ENCODE measurements at places on chromosomes 1 and 21.

GRCh38 chr1:163673759-163674151, 352.0 kb downstream of the NUF2 start:
- DNase-seq = peak; percentile 91

- no peak for DNase-seq
Measured at GRCh38 chr1:15696956-15697521, 12.9 kb downstream of the PLEKHM2 start.

DNA sequence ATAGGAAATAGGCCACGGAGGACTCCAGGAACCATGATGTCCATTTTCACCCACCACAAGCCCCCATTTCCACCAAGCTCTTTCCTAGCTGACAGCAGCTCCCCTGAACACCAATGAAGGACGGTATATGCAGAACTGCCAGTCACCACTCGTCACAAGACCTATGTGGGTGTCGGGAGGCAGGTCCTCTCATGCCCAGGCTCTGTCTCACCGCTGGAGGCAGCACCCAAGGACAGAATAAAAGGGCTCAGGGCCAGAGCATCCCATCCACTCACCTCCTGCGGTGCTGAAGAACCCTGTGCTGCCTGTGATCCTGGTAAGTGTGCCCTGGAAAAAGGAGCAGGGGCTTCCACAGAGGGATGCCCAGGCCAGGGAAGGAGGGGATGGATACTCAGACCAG, at the start of gene LCE1F:
LCE1F (plus strand) TSS at position 266 of the 400 bp plus-strand sequence. CDS start 1,232 bp downstream, outside the sequence.
- no peak for DNase-seq

GRCh38 chr1:65310078-65310587, 790 bp downstream of the DNAJC6 start:
- DNase-seq = no peak

DNA sequence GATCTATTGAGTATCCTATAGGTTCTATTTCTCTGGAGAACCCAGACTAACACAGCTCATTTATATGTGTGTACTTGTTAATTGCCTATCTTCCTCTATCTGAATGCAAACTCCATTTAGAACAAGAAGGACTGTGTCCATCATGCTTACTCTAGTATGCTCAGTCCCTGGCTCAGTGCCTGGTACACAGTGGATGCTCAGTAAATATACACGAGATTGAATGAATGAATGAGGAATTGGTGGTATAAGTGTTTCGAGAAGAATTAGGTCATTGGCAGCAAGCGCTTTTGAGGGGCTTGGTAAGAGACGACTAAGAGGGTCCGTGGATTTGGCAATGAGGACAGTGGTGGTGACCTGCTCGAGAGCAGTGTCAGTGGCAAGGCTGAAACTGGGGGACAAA, 112.5 kb downstream of the CSMD2 start:
- no peak for DNase-seq

- no peak for DNase-seq
Measured at GRCh38 chr21:31157756-31158155, 119.5 kb upstream of the KRTAP19-8 start.

GRCh38 chr1:103056423-103056822, 51.9 kb downstream of the COL11A1 start:
- DNase-seq = no peak

DNA sequence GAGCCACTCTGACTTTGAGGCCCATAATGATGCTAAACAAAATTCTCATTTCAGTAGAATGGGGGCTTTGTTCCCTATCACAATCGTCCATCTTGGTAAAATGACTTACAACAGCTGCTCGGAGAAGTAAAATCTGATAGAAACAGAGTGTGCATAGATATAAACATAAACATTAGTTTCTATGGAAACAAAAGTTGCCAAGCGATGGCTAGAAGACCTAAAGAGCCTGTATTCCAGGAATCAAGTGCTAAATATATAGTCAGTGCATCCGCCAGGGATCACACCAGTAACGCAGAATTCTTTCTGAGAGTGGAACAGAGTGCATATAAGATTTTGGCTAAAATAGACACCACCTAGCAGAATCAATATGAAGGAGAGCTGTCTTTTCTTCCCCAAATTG, 91.2 kb upstream of the KAZN start:
- DNase-seq = peak; percentile 25

DNA sequence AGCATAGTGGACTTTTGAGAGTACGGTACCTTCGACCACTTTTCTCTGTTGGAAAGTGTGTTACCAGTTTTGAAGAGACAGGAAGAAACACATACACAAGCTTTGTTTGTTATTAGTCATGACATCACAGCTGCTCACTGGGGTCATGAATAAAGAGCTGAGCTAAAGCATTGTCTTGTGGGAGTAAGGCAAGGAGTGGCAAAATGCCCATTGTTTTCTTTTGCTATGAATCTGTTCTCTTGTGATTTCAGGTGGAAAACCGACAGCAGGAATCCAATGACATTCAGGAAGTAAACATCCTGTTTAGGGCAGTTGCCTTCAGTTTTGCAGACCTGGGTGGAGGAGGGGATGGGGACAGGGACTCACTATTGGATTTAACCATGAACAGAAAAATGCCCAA, 66.2 kb downstream of the RGL1 start:
- DNase-seq = no peak

GRCh38 chr1:66246351-66247269, 287.3 kb upstream of the SGIP1 start:
- peak; percentile 69 for DNase-seq

- DNase-seq = no peak
Measured at GRCh38 chr1:226599636-226600238, 51.2 kb downstream of the STUM start.

DNA sequence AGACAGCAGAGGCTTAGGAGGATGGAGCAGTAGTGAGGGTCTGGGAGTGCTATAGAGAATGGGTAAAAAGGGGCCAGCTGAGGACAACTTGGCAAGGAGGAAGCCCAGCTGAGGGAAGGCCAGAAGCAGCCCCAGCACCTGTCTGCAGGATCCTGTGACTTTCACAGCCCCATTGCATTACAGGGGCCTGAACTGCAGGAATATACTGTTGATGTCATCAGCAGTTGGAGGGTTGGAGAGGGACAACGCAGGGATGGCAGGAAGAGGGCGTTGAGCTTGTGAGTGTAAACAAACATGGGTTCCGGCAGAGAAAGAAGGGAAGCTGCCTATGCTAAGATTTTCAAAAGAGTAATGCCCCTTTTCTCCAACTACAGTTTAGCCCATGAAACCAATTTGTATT, 628.5 kb downstream of the SMYD3 start:
- DNase-seq = no peak

GRCh38 chr1:30768830-30769718, 11.5 kb upstream of the LAPTM5 start:
- DNase-seq = peak; percentile 81

- no peak for DNase-seq
Measured at GRCh38 chr1:62528015-62528414, 69.3 kb upstream of the ANGPTL3 start.

GRCh38 chr21:44510508-44511218, 29.3 kb downstream of the KRTAP10-1 start:
- peak; percentile 15 for DNase-seq

GRCh38 chr1:112114540-112114939, 125.1 kb upstream of the KCND3 start:
- no peak for DNase-seq

DNA sequence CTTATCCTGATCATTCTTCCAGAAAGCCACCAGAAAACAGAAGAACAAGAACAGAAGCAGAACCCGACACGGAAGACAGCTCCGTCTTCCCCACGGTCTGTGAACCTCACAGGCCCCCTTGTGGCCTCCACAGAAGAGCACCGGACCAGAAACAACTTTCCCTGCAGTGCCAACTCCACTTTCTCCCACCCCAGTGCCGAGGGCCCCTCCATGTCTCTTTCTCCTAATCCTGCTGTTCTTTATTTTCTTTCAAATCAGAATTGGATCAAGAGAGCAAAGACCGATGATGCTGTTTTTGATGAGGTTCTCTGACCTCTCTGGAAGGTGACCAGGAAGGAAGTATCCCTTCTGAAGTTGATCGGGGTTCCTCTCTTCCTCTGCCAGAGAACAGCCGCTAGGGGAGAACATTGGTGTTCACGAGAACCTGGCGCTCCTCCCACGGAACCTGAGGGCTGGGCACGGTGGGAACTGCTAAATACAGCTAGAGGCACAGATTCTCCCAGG, 58.9 kb upstream of the CTTNBP2NL start:
- DNase-seq = peak; percentile 43

DNA sequence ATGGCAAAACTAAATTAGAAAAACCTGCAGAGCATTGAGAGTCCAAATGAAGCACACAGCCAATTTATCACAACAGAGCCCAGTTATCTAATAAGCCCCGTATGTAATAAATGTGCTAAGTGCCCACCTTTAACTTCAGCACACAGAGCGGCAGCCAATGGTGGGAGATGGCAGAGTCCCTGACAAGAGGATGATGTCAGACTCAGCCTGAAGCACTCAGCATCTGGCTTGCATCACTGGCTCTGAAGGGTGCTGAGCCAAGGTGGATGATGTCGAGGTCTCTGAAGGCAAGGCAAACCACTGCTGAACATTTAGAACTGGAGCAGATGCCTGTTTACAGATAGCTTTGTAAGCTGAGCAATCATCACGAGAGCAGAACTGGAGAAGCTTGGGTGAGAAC, 118.3 kb downstream of the NUF2 start:
- peak; percentile 54 for DNase-seq

DNA sequence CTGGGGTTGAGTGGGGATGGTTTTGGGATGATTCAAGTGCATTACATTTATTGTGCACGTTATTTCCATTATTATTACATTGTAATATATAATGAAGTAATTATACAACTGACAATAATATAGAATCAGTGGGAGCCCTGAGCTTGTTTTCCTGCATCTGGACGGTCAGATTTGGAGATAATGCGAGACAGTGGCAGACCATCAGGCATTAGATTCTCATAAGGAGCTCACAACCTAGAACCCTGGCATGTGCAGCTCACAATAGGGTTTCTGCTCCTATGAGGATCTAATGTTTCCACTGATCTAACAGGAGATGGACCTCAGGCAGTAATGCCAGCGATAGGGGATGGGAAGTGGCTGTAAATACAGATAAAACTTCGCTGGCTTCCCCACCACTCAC, 77.9 kb upstream of the LRRC53 start:
- no peak for DNase-seq

All from umbilical cord (tissue), 2 donors.